ENCODE measurements at places on chromosomes 4 and X. TPM values are rescaled to one million over a fixed set of nuclear protein-coding genes. Genes with fewer than 3 reads are reported as not detected.

TLR2 gene
- total RNA-seq = 10.2 TPM

GRCh38 chrX:119734897-119735339 lies 23.5 kb upstream of the SOWAHD start:
- peak; percentile 78 for DNase-seq

SSX3 gene
- not detected for total RNA-seq

- DNase-seq = no peak
Measured at GRCh38 chrX:98289726-98290125, 1406.0 kb downstream of the RPA4 start.

- no peak for DNase-seq
Measured at GRCh38 chrX:110561034-110561433, 202.4 kb downstream of the RTL9 start.

GRCh38 chr4:84582302-84582987 lies 482 bp upstream of the CDS1 start:
- peak; percentile 90 for DNase-seq

GRCh38 chr4:112153211-112153791 lies 8.0 kb downstream of the FAM241A start:
- DNase-seq = no peak

- DNase-seq = no peak
Measured at GRCh38 chrX:150352581-150352980, 10.5 kb upstream of the MAMLD1 start.

- no peak for DNase-seq
Measured at GRCh38 chrX:42151808-42152207, 228.5 kb upstream of the CASK start.

GRCh38 chr4:189656641-189657040 lies 284.0 kb upstream of the FRG1 start:
- no peak for DNase-seq

SLC10A6 gene
- total RNA-seq = 1.1 TPM

ZNF157 gene
- 0.71 TPM for total RNA-seq

DNA sequence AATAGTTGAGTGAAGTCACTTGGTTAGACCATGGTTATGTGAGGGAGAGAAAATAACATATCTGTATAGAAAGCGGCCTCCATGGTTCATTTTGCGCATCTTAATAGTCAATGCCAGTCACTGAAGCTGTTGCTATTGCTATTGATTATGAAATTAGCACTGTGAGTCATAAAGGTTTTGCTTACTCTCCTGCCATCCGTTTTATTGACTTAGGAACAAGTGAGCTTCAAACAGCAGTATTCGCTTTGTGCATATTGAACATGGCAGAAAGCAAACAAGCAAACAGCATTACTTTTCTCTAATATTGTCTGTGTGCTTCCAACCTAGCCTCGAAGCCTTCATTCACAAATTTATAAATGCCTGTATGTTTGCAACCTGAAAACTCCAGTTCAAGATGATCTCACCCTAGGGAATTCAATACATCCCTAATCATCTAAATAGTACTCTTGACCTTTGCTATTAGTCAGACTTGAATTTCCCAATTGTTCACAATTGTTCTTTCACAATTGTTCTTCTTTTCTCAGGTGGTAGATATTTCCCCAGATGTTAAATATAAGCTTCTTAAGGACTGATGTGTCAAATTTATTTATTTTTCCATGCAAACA lies 55.9 kb upstream of the GABRA2 start:
- DNase-seq = no peak

- DNase-seq = no peak
Measured at GRCh38 chr4:12911750-12912358, 572.3 kb downstream of the RAB28 start.

DNA sequence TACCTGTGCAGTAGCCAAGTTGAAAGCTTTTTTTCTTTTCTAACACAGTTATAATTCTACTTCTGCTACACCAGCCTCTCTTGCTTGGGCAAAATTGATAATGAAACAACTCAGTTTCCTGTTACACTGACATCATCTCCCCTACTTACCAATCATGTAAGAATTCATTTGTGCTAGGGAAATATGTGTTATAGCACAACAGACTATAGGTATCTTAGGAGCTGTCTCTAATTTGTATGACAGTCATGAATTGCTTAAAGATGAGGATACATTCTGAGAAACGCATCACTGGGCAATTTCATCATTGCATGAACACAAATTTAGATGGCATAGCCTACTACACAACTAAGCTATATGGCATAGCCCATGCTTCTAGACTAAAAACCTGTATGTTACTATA lies 246.3 kb upstream of the ANKRD50 start:
- DNase-seq = no peak

DNA sequence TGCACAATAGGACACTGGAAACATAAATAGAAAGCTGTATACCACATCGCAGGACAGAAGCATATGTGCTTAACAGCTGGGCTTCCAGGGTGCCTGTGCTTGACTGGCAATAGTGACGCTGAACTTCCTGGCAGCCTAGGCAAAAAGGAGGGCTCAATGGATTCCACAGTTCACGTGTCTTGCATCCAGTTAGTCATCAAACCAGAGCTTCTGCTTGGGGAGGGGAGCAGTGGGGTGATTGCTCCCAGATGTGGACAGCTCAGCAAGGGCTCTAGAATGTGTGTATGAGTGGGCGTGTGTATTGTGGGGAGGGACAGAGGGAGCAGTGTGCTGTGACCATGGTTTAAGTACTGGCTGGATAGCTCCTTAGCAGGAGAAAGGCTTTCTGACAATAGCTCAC lies 2.3 kb downstream of the PRRG3 start:
- DNase-seq = peak; percentile 78

GRCh38 chrX:135632353-135632752 lies 81.1 kb upstream of the CT45A1 start:
- no peak for DNase-seq

- DNase-seq = no peak
Measured at GRCh38 chr4:40448875-40449274, 113.7 kb downstream of the CHRNA9 start.

WDR44 gene
- 23.2 TPM for total RNA-seq

CXorf49B gene
- not detected for total RNA-seq

DNA sequence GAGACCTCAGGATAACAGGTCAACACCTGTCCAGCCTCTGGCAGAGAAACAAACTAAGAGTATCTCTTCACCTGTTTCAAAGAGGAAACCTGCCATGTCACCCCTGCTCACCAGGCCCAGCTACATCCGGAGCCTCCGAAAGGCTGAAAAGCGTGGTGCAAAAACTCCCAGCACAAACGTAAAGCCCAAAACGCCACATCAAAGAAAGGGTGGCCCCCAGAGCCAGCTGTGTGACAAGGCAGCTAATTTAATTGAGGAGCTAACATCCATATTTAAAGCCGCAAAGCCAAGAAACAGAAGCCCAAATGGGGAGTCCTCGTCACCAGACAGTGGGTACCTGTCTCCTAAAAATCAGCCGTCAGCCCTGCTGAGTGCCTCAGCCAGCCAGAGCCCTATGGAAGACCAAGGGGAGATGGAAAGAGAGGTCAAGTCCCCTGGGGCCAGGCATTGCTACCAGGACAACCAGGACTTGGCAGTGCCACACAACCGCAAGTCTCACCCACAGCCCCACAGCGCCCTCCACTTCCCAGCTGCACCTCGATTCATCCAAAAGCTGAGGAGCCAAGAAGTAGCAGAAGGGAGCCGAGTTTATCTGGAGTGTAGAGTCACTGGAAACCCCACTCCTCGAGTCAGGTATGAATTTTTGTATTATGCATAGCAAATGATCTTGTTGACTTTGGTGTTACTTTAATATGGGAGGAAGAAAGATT lies 15.1 kb downstream of the PALLD start:
- DNase-seq = no peak

DNA sequence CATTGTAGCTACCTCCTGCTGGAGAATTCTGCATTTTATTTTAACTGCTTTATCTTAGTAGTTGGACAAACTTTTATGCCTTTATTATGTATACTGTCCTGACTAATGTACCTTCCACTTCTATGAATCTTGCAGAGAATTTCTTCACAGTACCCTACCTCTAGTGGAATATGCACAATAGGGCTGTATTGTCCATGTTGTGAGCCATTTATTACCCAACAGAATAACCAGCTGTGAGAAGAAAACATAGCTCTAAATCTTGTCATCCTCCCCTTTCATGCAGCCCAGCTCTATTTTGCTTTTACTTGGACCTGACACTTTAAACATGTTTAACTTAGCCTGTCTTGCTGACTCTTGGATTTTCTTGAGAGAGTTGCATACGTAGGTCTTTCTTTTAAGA lies 56.2 kb downstream of the MCUB start:
- no peak for DNase-seq

FAM149A gene
- total RNA-seq = 14.6 TPM

Measured in sigmoid colon (tissue), 7 donors.